T-cell (primary cell): ENCODE measurements at places on chromosomes 2 and 18. TPM values are rescaled to one million over a fixed set of nuclear protein-coding genes. Genes with fewer than 3 reads are reported as not detected.

The ICA1L gene
- total RNA-seq = 4.0 TPM

The ARHGAP15 gene
- total RNA-seq = 159 TPM

The DAW1 gene
- not detected for total RNA-seq

The UGT1A6 gene
- total RNA-seq = not detected

The LBH gene
- 225 TPM for total RNA-seq

The AOX1 gene
- 1.4 TPM for total RNA-seq

The SPHKAP gene
- not detected for total RNA-seq

The KIF5C gene
- 16.0 TPM for total RNA-seq

The TGFBRAP1 gene
- 23.3 TPM for total RNA-seq

The NYAP2 gene
- 0.06 TPM for total RNA-seq

The UGT1A3 gene
- not detected for total RNA-seq

The CNRIP1 gene
- total RNA-seq = 0.59 TPM

The COL3A1 gene
- 0.79 TPM for total RNA-seq

The PCARE gene
- not detected for total RNA-seq

The CD207 gene
- total RNA-seq = not detected
